D721Med (cell line): ENCODE measurements at places on chromosomes 3 and 15.

GRCh38 chr3:196013587-196014487 is 68.1 kb downstream of the TFRC start:
- no peak for DNase-seq

DNA sequence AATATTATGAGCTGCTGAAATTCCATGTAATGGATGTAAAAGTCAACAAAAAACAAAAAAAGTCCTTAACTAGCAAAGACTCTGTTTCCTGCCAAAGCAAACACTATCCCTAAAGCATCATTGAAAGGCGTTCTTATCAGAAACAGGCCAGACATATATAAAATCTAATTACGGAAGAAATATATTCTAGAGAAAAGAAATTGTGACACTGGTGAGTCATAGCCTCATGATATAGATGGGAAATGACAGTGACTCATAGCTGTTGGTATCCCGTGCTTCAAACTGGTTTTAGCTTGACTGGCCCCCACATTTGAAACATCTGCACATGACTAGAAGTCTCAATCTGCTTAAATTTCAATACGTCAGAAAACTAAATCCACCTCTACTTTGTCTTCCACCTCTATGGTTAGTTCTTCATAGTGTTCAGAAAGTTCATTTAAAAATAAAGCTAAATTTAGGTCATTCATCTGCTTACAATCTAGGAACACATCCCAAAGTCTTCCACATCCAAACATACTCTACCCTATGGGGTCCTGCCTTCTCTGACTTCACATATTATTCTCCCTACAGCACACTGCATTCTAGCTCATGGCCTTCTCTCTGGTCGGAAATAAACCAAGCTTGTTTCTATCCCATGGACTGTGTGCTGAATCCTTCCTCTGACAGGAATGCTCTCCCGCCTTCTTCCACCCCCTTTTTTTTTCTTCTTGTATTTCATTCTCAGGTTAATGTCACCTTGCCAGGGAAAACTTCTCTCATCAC is 456.3 kb upstream of the ARRDC4 start:
- DNase-seq = no peak

DNA sequence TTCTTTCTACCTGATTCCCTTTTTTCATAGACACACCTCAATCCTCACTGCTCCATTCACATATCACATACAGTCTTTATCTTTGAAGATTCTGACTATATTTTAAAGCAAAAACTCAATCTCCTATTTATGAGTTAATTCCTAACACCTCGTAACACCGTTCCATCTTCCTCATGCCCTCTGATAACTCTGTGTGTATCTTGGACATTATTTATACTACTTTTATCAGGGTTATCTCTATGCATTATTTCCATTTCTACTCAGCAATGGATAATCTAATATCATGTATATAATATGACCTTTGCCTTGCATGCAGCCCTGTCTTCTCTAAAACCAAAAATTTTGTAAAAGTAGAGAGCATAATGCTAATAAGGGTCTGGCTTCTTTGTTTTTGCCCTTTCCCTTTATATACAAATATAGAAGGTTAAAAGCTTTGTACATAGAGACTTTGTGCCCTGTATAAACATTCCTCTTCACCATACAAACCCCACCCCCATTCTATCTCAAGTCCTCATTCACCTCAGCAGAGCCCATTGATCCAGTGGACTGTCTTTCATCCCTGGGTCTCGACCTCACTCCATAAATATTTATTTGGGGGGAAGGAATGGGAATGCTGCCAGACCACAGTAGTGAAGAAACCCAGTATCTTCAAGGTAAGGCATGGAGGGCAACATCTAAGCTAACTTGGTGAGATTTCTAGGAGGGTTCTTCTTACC is 21.8 kb downstream of the TRIM42 start:
- no peak for DNase-seq

GRCh38 chr3:73616056-73616455 is 8.7 kb downstream of the PDZRN3 start:
- no peak for DNase-seq

- no peak for DNase-seq
Measured at GRCh38 chr3:171374661-171375285, 85.4 kb downstream of the TNIK start.

DNA sequence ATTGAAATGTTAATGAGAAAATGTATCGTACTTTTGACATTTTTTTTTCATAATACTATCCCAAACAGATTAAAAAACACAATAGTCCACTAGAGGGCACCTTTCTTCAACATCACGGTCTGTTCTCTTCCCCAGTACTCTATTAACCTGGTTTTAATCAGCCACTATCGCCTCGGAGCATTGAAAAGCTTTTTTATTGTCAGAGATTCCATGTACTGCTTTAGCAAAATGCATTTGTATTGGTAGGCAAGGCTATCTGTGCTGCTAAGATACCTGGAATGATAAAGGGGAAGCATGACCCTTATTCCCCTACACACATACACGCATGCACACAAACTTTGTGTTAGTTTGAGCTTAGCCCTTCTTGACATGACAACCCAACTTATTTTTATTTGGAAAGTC is 160.1 kb upstream of the IL12A start:
- peak; percentile 25 for DNase-seq

GRCh38 chr3:4271834-4272233 is 31.3 kb upstream of the SETMAR start:
- DNase-seq = no peak

DNA sequence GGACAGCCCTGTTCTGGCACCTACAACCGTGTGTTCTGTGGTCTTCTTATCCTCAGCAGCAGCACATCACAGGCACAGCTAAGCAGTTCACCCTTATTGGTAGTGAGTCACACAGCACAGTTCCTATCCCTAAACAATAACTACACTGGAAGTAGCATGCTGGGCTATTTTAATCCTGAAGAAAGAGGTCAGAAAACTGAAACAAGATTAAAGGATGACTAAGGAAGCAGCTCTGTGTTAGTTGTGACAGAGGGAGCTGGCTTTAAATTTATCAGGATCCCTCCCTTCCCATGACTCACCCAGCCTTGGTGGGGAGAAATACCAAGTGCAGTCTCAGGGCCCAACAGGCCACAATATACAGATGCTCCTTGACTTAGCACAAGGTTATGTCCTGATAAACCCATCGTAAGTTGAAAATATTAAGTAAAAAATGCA is 144.3 kb downstream of the ERC2 start:
- DNase-seq = no peak

DNA sequence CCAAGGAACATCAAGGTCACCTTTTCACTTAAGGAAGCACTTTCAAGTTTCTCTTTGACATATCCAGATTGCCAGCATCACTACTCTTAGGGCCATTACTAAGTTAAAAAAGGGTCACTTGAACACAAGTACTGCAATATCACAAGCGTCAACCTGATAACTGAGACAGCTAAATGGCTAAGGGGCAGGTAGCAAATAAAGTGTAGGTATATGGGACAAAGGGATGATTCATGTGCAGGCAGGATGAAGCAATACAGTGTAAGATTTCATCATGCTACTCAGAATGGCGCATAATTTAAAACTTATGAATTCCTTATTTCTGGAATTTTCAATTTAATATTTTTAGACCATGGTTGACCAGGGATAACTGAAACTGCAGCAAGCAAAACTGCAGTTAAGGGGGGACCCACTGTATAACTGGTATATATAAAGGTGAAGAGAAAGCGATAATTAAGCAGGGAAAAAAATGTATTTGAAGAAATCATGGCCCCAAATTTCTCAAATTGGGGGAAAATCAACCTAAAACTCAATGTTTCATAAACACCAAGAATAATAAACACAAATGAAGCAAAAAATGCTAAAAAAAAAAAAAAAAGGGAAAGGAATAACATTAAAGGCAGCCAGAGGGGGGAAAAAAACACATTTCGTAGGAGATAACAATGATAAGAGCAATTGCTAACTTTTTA is 13.1 kb downstream of the CCR1 start:
- no peak for DNase-seq

- no peak for DNase-seq
Measured at GRCh38 chr3:138241061-138241460, 54.0 kb downstream of the ARMC8 start.

GRCh38 chr3:182973047-182973446 is 7.3 kb downstream of the DCUN1D1 start:
- no peak for DNase-seq

GRCh38 chr3:42660898-42661297 is 7.4 kb downstream of the ZBTB47 start:
- DNase-seq = no peak

GRCh38 chr15:39400821-39401550 is 179.9 kb upstream of the THBS1 start:
- DNase-seq = no peak

DNA sequence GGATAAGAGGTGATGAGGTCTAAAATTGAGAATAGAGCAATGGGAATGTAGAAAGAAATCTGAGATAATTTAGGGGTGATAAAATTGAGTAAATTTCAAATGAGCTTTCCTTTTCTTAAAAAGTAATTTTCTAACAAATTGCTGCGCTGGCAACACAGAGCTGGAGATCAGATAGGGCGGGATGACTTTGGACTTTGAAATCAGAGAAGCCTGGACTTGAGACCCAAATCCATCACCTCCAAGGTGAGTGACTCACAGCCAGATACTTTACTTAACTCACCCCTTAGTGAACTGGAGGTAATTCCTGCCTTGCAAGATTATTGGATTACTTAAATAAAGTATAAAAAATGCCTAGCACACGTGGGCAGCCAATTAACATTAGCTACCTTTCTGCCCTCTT is 80.8 kb downstream of the P2RY1 start:
- no peak for DNase-seq

DNA sequence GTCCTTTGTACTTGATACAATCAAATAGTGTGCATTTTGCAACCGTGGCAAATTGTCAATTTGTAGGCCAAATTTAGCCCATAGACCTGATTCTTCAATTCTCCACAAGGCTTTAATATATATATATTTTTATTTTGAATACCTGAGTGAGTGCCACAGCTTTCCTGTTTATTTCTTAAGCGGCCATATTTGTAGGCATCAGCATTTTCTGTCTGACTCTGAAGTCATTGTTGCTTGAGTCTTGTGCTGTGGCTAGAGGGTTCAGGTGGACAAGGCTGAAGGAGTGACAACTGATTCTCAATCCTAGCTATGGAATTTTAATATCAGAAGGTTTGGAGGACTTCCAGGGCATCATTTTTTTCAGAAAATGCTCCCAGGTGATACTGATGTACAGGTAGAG is 75.6 kb upstream of the NAALADL2 start:
- DNase-seq = no peak

- no peak for DNase-seq
Measured at GRCh38 chr3:124781476-124782376, 51.5 kb downstream of the UMPS start.

DNA sequence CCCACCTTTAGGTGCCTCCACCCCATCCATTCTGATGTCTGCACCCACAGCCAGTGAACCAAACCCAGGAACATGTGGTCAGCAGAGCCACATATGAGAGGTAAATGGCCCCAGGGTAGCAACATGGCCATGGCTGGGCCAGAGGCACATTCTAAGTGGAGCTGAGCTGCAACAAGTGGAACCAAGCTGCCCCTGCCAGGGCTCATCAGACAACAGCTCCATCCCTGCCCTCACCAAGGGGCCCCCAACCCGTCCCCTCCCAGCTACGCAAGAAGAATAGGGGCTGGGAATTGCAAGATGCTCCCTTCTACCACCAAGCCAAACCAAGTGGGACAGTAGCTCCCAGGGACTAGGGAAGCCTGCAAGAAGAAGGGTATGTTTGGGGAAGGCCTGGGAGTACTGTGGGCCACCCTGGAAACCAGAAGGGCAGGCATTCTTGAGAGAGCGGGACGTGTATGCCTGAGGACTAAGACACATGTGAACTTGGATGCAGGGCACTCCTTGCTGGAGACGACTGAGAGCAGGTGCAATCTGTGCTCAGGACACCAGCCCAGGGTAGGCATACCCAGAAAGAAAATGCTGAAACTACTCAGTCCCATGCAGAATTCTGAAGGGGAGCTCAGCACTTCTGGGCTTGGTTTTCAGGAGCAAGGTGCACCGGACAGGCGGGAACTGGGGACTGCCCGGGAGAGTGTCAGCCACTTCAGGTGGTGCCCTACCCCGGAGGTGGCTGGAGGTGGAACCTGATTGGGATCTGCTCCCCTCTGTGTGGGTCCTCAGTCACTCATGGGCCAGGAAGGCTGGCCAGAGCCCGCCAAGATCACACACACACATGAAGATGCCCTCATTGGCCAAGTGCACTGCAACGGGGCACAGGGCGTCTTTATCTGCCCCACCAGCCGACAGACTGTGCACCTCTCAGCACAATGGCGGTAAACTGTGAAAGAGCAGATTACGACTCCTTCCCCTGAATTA is 9.5 kb downstream of the MYL3 start:
- DNase-seq = no peak

DNA sequence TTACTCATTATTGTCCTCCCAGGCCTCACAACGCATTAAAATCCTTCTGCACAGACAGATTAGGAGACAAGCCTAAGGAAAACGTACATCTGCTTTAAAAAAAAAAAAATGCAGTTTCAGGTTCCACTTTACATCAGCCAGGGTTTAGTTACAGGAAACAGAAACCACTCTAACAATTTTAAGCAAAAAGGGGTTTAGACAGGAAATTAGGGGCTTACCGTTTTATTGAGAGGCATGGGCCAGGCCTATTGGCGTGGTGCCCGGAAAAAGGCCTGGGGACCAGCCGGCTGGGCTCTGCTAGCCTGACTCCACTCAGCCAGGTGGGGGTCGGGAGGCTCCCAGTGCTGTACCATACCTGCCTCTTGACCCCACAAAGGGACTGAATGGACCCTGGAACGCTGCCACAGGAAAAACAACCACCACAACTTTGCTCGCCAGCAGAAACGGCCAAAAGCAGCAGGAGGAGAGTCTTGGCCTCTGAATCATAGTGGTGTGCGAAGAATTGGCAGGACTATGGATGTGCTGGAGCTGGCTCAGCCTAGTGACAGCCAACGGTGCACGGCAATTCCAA is 124.3 kb downstream of the CHSY1 start:
- DNase-seq = no peak

DNA sequence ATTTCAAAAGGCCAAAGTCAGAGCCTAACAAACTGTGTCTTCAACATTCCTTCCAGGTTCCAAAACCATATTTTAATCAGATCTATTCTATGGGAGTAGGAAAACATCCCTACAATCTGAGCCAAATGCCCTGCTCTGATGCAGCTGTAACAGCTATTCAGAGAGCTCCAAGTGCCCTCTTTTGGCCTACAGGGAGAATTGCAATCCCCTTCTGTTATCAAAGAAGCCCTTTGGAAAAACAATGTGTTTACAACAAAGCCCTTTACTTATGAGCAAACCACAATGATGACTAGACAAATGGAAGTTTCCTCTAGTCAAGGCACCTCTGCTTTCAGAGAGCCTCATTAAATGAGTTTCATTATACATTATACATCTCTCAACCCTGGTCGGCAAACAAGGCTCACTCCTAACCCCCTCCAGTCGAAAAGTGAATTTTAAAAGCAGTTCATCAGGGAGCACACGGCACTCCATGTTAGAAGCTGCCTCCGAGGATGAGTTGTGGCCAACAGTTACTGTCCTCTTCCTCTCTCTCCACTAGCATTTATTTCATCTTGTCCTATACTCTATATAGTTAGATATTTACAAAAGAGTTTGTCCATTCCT is 42.6 kb upstream of the TMCO5A start:
- no peak for DNase-seq
